Lower leg skin (tissue), 4 donors: ENCODE measurements at places on chromosomes 6 and 20. TPM values are rescaled to one million over a fixed set of nuclear protein-coding genes. Genes with fewer than 3 reads are reported as not detected.

DNA sequence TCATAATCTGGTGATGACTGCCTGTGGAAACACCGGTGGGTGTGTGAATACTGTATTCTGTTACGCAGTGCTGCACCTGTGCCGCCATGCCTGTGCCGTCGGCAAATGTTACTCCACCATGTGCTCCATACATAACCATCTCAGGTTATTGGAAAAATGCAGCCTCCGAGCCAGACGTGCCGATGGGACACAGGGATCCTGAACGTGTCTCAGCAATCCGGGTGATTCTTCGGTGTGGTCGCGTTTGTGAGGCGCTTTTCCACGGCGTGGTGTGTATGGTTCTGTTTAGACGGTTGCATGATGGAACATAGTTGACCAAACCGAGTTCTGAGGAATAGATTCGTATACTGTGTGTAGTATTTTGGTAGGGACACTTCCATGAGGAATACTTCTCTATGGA, 130.3 kb downstream of the SMOC2 start:
- no peak for DNase-seq

- no peak for DNase-seq
These were observed 89.7 kb downstream of the FOXF2 start for GRCh38 chr6:1479095-1479494.

DNA sequence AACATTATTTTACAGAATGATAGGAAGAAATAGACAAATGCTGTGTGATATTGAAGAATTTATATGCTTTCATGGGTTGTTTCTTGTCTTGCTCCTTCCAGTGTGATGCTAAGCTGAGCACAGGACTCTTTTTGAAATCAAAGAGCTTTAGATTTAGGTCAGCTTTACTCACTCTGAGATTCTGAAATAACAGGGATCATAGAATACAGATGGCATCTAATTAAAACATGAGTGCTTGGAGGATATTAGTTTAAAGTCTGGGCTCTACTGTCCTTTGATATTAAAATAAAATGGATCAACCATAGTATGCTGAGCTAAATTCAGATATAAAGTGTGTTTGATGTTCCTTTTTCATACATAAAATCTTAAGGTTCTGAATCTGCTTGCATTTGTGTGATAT, 29.6 kb downstream of the MLIP start:
- DNase-seq = no peak

KIF25 gene
- not detected for total RNA-seq
